ENCODE measurements at places on chromosomes 7 and 10.

GRCh38 chr10:89426230-89426868 is 12.0 kb downstream of the IFIT5 start:
- peak; percentile 59 for DNase-seq

- no peak for DNase-seq
Observed at GRCh38 chr10:67119651-67120050, 193.8 kb downstream of the LRRTM3 start.

DNA sequence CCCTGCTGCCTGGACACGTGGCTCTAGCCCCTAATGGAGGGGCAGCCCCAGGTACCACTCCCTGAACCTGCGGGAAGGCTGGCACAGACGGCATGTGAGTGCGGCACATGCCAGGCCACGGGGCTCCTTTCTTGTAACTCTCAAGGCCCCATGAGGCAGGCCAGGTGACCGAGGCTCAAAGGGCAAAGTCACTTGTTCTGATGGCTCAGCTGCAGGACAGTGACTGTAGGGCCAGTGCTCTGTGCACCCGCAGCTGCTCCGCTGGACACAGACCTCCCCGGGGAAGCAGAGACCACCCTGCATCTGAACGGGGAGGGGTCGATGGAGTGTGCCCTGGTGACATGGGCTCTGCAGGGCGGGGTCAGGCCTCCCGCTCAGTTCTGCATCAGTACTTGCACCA is 55.3 kb downstream of the PTPRE start:
- DNase-seq = no peak

DNA sequence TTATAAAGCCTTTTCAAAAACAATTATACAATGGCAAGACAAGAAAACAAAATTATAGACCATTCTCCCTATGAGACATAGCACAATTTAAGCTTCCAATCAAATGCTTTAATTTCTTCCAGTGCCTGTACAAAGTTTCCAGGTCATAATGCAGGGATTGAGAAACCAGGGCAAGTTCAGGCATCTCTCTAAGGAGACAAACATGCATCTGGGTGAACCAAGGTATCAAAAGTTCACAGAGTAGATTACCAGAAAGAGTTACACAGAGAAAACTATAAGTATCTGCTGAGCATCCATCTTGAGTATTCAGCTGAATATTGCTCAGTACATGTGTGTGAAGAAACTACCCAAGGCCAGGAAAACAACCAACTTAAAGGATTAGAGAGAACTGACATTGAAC is 89.1 kb downstream of the COL28A1 start:
- no peak for DNase-seq

- no peak for DNase-seq
Observed at GRCh38 chr10:102704915-102705314, 9.3 kb downstream of the ARL3 start.

- no peak for DNase-seq
Observed at GRCh38 chr10:80412486-80412885, 4.1 kb downstream of the PRXL2A start.

DNA sequence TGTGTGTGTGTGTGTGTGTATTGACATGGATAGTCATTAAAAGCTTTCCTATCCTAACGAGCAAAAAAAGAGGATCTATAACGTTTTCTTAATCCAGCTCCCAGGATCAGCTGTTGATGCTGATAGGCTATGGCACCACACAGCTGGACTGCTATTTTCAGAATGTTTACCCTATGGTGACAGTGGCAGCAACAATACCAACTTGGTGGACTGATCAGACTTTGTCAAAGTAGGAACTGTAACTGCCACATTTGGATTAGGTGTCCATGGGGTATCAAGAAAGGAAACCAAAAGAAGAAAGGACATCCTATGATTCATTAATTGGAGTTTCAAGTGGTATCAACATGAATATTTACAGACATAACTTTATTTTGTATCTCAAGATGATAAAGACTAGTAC is 2.7 kb upstream of the CLEC5A start:
- DNase-seq = no peak

DNA sequence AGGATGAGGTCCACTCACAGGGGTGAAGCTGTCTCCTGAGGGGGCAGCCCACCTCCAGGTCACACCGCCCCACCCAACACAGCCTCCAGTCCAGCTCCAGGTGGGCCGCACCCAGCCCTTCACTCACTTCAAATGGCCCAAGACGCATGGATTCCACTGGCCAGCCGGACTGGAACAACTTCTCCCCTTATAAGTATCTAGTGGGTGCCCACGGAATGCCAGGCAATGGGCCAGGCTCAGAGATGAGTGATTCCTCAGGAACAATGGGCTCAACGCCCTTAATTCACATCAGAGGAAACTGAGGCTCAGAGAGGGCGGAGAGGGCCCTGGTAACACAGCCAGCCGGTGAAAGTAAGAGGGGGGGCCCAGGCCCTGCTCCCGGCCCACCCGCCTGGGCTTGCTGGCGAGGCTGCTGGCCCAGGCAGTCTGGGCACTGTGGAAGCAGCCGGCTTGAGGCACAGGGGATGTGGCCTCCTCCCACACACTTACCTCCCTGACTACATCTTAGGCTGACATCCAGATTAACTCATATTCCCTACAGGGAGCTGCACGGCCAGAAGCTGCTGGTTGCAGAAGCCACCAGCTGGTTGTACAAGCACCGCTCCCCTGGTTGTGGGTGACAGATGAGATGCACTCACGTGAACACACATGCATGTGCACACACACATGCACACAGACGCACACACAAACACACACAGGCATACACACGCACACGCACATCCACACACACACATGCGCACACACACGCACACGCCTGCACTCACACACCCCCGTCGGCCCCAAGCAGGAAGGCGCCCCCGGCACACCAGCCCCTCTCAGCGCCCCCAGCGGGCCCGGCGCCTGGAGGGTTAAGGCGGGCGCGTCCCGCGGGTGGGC is 1.0 kb upstream of the FAM20C start:
- DNase-seq = no peak

GRCh38 chr7:27641581-27642230 is 21.0 kb downstream of the HIBADH start:
- DNase-seq = no peak

Data from NCI-H460 (cell line).